T-helper 17 cell (primary cell): ENCODE measurements at places on chromosomes 3 and 15.

GRCh38 chr15:82137261-82137660 is 91.4 kb upstream of the MEX3B start:
- DNase-seq = no peak

- DNase-seq = no peak
These were observed 7.5 kb downstream of the CMSS1 start for GRCh38 chr3:99825004-99825640.

DNA sequence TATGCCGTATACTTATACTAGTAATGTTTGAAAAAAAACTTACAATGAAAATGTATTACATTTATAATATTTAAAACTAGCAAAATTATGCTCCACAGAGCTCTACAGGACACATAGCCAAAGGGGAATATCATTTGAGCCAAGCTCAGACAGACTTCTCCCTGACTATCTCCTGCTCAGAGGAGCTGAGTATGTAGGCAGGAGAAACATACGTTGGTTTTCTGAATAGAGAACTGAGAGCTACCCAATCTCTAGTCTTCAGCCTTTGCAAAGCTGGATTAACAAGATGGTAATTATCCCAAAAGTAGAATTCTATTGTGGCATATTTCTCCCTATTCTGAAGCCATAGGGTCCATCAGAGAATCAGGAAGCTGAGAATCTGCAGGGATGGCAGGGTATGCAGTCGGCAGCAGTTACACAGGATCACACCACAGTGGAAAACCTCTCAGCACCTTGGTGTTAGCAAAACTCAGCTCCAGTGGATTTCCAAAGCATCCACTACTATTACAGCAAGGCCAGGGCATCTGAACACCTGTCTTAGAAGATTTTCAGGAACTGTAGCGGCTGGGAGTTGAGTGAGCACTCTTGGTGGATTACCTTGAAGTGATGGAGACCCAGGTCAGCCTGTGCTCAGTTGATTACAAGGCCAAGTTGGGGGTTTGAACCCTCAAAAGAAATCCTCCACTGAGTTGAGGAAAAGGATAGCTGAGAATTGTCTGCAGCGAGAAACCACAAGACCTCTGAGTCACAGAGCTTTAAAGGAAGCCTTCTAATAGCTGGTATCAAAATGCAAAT is 30.1 kb downstream of the GPR15 start:
- no peak for DNase-seq

- no peak for DNase-seq
These were observed 59.9 kb downstream of the LRRFIP2 start for GRCh38 chr3:37114251-37115145.

GRCh38 chr3:179726075-179726699 is 73.3 kb downstream of the USP13 start:
- DNase-seq = no peak

DNA sequence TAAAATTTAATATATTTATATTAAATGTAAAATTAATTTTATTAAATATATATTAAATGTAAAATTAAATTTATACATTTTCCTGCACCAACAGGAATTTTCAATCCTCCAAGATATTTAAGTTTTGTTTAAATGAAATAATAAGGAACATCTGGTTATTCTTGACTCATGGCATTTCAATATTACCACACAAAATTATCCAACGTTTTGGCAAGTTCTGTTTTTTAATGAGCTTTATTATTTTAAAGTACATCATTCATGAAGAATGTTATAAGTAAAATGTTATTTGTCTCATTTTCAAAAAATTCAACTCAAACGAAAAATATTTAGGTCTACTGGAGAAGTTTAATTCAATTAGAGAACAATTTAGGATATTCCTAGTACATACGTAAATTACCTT is 811.4 kb downstream of the NAALADL2 start:
- no peak for DNase-seq

DNA sequence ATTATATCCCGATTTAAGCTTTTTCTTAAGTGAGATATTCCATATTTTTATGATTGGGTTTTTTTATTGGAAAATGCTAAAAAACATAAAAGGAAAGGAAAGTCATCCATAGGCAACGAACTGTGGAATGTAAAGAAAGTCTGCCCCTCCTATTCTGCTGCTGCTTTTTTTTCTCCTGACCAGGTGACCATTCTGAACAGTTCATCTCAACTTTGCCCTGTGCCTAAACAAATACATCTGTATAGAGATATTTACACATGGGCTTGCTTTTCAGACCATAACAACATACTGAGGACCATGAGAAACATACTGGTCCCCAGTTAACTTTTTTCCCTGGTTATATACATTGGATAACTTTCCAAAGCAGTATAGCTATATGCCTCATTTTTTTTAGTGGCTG is 18.9 kb upstream of the MLF1 start:
- DNase-seq = no peak

- no peak for DNase-seq
These were observed 63.4 kb downstream of the EOMES start for GRCh38 chr3:27658741-27659140.

DNA sequence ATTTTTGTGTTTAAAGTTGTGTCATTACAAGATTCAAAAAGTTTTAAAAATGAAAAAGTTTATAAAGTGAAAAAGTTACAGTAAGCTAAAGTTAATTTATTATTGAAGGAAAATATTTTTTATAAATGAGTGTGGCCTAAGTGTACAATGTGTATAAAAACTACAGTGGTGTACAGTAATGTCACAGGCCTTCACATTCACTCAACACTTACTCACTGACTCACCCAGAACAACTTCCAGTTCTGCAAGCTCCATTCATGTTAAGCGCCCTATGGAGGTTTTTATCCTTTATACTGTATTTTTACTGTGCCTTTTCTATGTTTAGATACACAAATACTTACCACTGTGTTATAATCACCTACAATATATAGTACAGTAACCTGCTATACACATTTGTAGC is 76.3 kb downstream of the DTWD1 start:
- DNase-seq = no peak

DNA sequence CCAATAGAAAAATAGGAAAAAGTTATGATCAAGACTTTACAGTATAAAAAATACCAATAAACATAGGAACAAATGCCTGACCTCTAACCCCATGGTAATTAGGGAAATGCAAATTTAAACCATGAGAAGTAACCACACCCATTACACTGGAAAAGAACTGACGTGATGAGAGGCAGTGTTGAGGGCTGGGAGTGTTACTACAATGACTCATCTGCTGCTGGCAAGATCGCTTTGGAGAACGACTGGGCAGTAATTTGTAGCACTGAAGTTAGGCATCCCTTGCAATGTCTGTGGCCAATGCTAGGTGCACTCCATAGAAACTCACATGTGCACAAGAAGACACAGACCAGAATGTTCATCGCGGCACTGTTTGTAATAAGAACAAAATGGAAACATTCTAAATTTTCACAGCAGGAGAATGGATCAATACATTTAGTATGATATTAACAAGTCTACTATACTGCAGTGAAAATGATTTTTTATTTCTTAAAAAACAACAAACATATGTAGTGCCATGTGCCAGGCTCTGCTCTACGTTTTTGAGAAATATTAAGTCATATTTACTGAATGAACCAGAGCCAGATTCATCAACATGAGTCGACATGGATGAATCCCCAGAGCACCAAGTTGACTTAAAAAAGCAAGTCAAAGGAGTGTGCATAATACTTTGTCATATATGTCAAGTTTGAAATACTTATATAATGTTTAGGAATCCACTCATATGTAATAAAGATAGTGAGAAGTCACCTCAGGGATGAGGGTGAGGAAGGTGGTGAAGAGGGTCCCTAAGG is 37.6 kb upstream of the EPHB3 start:
- no peak for DNase-seq

DNA sequence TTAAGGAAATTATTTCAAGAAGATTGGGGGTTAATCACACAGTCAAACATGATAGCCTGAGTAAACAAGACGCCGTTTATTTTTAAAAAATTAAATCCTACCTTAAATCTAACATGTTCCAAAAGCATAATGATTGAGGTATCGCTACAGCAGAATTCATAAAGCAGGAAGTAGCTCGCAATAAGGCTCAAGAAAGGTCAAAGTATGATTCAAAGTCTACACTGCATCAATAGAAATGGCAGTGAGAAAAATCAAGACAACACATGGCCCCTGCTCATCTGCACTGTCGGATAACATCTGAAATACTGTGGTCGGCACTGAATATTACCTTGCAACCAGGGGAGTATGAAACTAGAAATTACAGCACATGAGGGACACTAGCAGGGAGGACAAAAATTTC is 93.2 kb downstream of the SMARCC1 start:
- DNase-seq = no peak

DNA sequence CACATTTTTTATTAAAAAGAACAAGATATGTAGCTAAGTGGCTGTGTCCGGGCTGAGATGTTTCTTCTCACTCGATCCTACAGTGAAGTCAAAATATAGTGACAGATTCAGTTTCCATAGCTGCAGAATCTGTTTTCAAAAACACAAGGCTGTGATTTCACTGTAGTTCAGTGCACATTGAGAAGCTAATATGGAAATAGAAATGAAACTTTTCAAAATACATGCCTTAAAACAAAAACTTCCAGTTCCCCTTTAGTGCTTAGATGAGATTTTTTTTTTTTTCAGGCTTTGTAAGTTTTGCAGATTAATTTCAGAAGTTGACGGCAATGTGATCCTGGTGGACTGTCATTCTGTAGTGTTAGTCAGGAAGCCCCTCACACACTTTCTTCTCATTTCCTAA is 23.8 kb upstream of the TRAK1 start:
- DNase-seq = no peak

- DNase-seq = no peak
These were observed 13.6 kb upstream of the DENND6A start for GRCh38 chr3:57706462-57706861.

DNA sequence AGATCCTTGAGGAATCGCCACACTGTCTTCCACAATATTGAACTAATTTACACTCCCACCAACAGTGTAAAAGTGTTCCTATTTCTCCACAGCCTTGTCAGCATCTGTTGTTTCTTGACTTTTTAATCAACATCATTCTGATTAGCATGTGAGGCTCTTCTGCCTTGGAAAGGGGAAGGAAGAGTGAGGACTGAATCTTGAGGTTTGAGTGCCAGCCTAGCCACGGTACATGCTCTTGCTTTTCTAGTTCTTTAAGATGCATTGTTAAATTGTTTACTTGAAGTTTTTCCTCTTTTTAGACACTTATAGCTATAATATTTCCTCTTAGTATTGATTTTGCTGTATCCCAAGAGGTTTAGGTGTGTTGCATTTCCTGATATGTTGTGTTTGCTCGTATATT is 596.1 kb downstream of the OTOL1 start:
- DNase-seq = no peak

DNA sequence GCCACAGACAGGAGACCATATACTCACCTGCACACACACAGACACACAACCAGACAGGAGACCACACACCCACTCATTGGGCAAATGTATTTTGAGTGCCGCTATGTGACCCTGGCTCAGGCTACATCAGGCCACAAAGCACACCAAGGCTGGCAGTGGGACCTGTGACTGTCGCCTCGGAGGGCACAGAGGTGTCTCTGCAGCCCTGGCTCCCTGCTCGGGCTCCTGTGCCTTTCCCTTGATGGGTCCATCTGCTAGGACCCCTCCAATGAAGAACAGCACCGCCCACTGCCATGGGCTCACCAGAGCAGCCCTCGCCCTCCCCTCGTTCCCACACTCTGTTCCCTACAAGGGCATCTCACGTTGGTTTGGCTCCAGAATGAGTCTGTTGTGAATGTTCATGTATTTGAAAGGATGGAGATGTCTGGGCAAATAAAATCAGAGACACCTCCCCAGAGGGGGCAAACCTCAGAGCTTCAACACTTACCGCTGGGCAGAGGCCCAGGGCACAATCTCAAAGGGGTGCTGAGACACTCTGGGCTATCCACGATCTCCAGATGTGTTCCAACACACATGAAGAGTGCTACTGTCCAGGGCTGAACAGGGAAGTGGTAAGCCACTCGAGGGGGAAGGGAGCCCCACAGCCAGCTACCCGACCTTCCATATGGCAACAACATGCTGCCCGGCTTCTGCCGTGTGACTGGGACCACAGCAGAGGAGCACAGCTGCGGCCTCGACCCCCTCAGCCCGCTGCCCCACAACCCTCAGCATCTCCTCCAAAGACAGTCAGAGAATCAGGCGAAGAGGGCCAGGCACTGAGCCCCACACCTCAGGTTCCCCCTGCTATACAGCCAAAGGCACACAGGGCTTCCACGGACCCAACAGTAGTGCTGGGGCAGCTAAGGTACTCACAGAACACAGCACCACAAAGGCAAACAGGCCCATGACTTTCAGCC is 74.9 kb downstream of the OCA2 start:
- no peak for DNase-seq

GRCh38 chr3:138036572-138036971 is 26.6 kb downstream of the CLDN18 start:
- no peak for DNase-seq

GRCh38 chr15:72099155-72099554 is 18.8 kb downstream of the MYO9A start:
- DNase-seq = no peak

DNA sequence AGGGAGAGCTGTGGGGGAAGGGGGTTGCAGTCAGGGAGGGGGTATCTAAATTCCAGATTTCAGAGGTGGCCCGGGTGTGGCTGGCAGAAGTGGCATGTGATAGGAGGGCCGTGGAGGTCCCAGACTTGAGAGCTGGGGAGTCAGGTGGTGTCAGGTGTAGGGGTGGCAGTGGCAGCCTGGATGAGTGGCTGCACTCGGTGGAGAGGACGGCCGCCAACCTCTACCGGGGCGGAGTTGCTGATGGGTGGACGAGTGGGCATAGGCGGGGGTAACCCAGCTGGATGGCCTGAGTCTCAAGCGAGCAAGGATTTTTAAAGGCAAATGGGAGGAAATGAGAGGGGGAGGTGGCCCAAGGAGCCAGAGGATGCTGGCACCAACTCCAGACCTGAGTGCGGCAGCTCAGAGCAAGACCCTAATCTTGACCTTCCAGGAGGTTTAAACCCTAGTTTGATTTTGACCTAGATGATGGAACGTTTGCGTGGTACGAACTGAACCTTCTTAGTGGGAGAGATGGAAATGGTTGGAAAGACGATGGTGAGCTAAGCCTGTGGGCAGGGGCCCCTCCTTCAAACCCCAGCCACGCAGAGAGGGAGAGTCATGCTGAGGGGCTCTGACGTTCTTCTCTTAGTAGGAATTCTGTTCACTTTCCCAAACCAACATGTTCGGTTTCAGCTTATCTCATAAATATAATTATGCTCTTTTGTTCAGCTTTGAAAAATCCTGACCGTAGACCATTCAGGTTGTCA is 8.0 kb downstream of the TRAK1 start:
- no peak for DNase-seq

DNA sequence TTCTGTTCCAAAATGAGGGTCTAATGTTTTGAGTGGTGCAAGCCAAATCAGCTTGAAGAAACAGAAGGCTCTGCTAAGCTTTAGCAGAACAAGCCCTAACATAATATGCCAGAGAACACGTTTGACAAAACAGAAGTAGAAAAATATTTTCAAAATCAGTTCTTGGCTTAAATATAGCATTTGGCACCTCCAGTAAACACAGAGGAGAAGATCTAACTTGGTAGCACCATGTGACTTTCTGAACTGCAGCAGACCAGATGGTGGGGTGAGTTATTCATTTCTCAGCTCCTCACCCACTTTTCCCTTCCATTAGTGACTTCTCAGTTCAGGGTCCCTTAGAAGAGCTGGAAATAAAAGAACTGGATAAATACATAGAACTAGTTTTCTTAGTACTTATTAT is 395.8 kb downstream of the MAGI1 start:
- no peak for DNase-seq

- no peak for DNase-seq
These were observed 124.3 kb upstream of the TRIM42 start for GRCh38 chr3:140553591-140553990.
